ENCODE measurements at places on chromosomes 16 and 17. TPM values are rescaled to one million over a fixed set of nuclear protein-coding genes. Genes with fewer than 3 reads are reported as not detected.

GRCh38 chr16:50234771-50235556, 31.4 kb upstream of the ADCY7 start:
- DNase-seq, result no peak

GRCh38 chr17:47719411-47720152, 13.5 kb upstream of the TBX21 start:
- no peak for DNase-seq

- DNase-seq, result no peak
Observed at GRCh38 chr16:78446486-78446885, 347.0 kb downstream of the WWOX start.

DNA sequence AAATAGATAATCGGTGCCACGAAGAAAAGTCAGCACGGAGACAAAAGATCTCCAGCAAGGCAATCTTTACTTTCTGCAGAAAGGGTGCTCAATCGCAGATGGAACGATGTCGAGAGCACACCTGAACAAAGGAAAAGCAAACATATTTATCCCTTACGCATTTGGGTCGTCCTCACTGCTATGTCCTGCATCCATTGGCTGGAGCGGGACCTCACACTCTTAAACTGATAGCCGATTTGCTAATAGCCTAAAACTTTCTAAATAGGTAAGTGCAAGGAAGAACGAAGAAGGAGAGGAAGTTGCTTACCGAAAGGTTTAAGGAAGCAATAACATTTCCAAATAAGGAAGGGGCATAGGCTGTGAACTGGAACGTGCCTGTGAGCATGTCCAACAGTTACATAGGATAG, 1.2 kb upstream of the AKAP10 start:
- DNase-seq, result no peak

- no peak for DNase-seq
Observed at GRCh38 chr17:15123593-15124263, 141.4 kb downstream of the PMP22 start.

- DNase-seq, result no peak
Observed at GRCh38 chr17:2136241-2136640, 81.3 kb downstream of the HIC1 start.

DNA sequence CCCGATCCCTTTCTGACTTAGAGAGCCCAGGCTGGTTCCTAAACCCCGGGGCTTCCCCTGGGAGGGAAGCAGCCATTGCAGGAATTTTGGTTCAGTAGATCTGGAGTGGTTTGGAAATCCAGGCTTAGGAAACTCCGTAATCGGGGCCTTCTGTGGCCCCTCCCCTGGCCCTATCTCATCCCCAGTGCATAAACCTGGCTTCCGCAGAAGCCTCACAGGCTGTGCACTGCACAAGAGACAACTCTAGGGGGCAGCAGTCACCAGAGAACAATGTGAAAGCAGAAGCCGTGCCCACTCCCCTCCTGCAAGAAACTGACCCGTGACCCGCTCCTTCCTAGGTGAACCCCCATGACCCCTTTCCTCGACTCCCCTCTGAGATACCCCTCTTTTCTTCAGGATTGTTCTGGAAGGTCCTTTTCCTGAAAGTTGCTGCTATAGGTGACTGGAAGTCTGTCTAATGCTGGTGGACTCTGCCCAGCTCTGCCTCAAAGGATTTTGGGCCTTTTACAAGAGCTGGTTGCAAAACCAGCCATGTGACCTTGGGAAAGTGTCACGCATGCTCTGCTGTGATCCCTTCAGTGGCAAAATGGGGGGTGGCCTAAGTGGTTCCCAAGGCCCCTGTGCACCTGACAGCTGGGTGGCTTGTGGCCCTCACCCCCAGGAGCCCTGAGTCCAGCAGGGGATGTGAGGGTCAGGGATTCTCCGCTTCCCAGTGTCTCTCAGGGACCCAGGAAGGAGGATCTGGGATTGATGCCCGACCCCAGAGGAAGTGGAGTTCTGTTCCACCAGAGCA, 14.4 kb downstream of the GUCY2D start:
- DNase-seq, result peak; percentile 68

- no peak for DNase-seq
Observed at GRCh38 chr16:56409195-56409594, 16.1 kb downstream of the AMFR start.

DNA sequence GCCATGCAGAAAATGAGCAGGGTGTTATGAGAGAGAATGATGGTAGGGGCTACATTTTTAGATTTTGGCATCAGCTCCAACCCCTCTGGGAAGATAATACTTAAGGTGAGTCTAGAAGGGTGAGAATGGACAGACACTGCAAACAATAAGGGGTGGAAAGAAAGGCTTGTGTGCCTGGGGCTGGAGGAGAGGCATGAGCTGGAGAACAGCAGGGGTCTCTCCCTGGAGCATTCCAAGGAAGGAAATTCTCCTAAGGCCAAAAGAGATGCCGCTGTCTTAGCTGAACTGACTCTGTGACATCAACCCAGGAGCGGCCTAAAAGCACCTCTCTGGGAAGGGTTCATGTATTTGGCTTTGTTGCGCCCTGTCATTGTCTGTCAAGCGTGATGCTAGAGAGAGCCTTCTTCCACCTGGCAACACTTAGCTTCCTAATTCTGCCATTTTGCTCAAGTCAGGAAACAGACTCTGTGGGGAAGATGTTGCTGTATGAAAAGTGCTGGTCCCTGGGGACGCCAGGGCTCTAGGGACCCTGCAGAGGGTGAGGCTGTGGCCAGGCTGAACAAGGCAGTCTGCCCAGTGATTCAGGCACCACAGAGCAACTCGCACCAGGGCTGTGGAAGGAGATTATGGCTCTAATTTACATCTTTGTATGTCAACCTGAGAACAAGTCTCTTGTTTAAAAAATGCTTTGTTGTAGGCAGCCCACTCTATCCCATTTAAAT, 225.7 kb downstream of the CBLN1 start:
- DNase-seq, result no peak

DNA sequence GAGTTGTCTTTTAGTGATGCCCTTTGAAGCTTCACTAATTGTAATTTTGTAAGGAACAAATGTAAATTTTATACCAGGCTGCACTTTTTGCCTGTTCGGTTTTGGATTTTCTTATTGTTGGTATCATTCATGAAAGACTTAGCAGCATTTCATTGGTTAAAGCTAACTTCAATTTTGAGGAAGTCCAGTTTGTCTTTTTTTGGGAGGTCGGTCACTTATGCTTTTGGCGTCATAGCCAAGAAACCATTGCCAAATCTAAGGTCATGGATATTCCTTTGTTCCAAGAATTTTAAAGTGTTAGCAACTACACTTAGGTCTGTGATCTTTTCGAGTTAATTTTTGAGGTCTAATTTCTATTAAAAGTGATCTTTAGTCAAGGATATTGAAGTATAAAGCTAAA, 77.1 kb downstream of the PRKCA start:
- no peak for DNase-seq

- no peak for DNase-seq
Observed at GRCh38 chr16:64870859-64871258, 251.0 kb downstream of the CDH11 start.

- DNase-seq, result peak; percentile 83
Observed at GRCh38 chr17:83155128-83156121, 76.0 kb downstream of the METRNL start.

DNA sequence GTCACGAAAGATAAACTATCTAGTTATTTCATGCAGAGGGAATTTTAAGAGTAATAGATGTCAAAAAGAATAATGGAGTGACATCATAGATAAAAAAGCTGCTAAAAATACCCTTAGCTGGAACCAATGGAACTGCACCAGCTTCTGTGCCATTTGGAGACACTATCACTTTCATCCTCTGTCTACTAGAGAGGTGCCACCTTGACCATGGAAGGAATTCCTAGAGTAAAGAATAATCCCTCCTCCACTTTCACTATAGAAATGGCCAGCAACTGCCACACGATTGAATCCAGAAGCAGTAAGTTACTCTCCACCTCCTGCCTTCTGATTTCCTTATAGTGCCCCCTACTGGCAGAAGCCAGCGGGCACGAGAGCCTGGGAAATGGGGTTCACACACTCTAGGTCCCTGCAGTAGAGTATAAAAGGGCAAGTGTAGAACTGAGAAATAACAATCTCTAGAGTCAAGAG, 2.8 kb upstream of the ALDH3A2 start:
- no peak for DNase-seq

- no peak for DNase-seq
Observed at GRCh38 chr16:25868106-25868505, 176.3 kb downstream of the HS3ST4 start.

- DNase-seq, result no peak
Observed at GRCh38 chr17:72693956-72694355, 398.5 kb downstream of the SLC39A11 start.

DNA sequence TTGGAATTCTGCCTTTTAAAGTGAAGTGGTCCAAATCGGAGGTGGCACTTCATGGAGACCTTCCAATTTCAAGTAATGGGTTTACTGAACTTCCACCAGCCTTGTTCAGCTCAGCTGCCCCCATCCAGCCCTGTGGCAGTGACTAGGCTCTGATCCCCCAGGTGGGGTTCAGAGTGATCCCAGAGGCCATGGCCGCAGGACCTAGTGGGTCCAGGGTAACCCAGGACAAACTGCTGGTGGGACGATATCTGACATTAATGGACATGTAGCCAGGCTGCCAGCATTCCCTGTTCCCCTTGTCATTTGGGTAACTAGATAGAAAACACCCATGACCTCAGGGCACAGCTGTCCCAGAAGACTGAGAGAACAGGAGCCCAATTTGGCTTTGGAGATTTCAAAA, 209.9 kb downstream of the GSG1L start:
- DNase-seq, result peak; percentile 12

GRCh38 chr17:77696721-77697460, 261.6 kb upstream of the TNRC6C start:
- no peak for DNase-seq

DNA sequence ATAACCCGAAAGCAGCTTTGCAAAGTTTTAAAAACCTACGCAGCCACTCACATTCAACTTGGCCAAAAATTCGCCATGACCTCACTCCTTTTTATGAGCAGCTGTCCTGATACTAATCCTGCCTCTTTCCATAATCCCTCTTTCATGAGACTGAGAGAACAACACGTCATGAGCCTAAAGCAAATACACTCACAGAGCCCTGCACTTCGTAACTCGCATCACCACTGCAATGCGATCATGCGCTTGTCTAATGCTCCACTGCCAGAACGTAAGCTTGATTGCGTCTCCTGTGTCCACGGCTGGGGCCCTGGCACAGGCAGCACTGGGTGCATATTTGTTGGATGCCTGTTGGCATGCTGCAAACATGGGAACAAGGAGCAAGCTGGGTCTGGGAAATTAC, 36.2 kb downstream of the CDRT4 start:
- DNase-seq, result peak; percentile 93

GRCh38 chr17:39744075-39744835, 6.5 kb downstream of the GRB7 start:
- DNase-seq, result no peak

DNA sequence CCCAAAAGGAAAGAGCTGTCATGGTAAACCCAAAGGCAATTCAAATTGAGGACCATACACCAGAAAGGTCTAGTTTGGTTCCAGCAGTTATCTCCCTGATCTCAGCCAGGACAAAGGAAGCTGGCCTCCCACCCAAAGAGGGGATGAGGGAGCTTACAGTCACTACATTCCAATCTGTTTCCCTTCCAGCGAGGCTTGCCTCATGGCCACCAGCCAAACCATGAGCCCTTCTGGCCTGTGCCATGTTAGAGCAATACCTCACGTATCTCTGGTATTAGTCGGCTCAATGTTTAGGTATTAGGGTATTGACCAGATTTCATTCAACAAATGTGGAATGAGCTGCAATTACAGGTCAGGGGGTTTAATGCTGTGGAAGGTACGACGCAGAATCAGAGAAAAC, 8.4 kb downstream of the NDUFAB1 start:
- no peak for DNase-seq

GRCh38 chr17:17084941-17085340, 42.7 kb downstream of the MPRIP start:
- DNase-seq, result peak; percentile 50

DNA sequence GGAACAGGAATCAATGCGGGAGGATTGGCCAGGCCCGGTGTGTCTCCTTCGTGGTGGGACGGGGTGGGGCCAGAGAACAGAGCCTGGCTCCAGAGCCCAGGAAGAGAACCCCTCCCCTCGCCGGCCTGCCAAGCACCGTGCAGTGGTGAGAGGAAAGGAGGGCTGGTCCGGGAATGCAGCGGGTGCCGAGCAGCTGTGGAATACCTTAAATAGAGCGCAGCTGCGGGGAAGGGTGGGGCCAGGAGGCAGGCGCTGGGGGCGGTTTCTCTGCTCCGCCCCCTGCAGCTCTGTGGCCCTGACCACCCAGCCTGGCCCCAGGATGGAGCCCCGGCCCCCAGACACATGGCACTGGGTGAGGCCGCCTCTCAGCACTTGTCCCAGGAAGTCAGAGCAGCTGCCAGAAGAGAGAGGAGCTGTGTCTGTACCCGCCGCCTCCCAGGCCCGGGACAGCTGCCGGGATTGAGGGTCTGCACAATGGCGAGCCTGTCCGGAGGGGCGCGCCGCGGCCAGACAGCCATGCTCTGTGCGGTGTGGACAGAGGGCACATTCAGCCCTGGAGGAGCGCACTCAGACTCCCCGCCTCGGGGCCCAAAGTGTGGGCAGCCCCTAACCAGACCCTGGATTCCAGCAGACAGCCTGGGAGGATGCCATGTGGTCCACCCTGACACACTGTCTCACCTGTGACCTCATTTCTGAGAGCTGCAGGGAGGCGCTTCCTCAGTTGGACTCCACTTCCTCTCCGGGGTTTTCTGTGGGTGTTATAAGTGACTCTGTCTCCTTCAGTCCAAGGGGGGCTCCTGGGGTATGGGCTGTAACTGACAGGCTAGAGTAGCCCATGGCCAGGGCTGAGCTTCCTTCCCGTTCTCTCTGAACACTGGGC, 268.8 kb downstream of the SEC14L1 start:
- peak; percentile 97 for DNase-seq

Gene PRSS33
- total RNA-seq, result not detected

Gene MYH1
- total RNA-seq, result not detected

Gene RNF135
- 25.3 TPM for total RNA-seq

Gene FAM171A2
- 1.4 TPM for total RNA-seq

Gene NOL3
- total RNA-seq, result 36.7 TPM

Gene CEMP1
- not detected for total RNA-seq

Gene COL1A1
- total RNA-seq, result 459 TPM

Gene LPO
- total RNA-seq, result not detected

Gene RAP1GAP2
- total RNA-seq, result 4.8 TPM

Gene KRTAP9-4
- not detected for total RNA-seq

Gene KRTAP4-3
- not detected for total RNA-seq

Data from sigmoid colon (tissue), 7 donors.